ENCODE measurements at places on chromosomes 3 and 15.
A peak's percentile ranks its signal among the peaks of the same experiment; 100 is the strongest.

DNA sequence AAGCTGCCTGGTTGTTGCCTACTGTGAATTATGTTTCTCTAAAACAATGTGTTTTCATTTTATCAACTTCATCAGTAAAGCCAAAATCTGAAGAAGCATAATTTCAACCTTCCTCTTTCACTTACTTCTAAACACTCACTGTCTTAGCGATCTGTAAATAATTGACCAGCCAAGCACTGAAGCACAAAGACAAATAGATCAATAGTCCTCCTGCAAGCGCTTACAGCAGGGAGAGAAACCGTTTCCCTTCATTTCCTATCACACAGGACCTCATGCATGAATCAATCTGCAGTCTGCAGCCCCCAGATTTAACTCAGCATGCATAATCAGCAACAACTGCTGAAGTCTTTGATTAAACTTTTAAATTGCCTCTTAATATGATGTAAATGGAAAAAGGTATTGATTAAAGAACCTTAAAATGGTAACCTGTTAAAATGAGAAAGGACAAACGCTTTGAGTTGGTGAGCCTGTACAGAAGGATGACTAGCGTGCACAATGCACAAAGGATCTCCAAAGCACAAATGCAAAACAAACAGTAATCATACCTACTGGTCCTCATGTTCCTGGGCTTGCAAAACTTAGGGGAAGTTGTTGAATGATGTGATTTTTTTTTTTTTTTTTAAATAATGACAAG, 370.2 kb upstream of the ZNF385D start:
- no peak for DNase-seq

- DNase-seq = no peak
These were observed at the start of gene GPR62 for GRCh38 chr3:51955175-51955892. GPR62 (plus strand) TSS chr3:51955381; CDS start chr3:51955653, 272 bp downstream.

- DNase-seq = no peak
These were observed 49.6 kb downstream of the CHD2 start for GRCh38 chr15:92949604-92950249.

GRCh38 chr3:115330430-115330829, 183.3 kb upstream of the ZBTB20 start:
- DNase-seq = no peak

GRCh38 chr15:90038632-90039095, 37.5 kb downstream of the ZNF710 start:
- no peak for DNase-seq

DNA sequence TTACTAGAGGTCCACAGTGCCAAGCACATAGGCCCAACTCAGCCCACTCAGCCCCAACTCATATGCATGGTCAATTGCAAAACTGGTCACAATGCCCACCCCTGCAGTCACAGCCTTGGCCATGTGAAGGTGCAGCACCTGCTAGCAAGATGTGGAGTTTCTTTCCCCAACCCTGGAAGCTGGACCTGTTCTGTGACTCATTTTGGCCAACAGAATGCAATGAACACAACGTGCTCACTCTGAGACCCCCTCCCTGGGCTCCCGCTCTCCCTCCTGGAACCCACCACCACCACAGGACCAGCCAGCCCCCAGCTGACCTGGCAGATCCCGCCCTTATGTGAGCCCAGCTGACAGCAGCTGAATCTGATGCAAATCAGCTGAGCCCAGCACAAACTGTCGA, 34.4 kb downstream of the ALDH1L1 start:
- DNase-seq = no peak

DNA sequence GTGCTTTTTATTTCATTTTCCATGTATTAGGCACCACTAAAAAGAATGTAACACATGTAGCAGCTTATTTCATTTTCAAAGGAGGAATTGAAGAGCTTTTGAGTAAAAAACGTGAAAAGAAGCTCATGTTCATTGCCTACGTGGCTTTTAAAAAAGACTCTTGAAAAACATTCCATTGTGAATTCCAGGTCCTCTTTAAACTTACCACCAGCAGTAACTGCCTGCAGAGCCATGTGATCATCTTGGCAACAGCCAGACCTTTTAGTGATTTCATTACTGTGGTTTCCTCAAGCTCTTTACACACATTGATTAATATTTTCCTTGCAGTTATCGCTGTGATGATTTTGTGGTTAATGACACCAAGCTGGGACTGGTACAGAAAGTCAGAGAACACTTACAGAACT, 43.8 kb upstream of the FBXL22 start:
- no peak for DNase-seq

DNA sequence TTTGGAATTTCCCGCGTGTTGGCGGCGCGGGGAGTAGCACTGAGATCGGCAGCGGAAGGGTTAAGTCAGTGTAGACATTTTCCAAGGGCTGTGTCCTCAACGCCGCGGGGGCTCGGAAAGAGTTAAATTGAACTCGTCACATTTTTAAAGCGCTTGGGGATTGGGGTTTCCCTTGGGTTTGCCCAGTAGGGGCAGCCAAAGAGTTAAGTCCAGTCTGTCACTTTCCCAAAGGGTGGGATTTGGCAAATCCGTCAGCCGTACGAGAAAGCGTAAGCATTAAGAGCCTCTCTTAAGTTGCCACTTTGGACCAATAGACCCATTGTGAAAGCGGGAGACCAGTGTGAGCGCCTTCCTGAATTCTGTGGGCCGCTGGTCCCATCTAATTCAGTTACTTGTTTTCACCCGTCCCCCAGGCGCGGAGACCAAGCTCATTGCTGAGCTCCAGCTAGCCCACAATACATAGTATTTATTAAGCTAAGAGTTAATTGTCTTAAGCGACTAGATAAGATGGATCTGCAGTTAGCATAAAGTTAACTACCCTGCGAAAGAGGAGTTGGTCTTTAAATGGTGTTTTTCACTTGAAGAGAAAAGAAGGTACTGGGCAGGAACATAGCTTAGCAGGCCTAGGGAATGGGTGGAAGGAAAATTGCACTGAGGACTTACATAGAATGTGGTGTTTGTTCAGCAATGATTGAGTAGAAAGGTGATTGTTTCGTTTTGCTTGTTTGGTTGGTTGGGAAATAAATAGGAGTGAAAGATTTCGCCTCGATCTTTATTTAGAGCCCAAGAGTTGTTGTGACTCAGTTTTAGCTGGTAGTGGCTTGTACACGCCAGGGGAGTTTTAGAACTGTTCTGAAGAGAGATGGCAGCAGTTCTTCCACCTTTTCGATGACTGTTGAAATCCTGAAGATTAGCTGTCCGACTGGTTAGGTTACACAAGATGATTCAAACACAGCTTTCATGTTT, 932 bp downstream of the ARL8B start:
- peak; percentile 25 for DNase-seq

GRCh38 chr3:46406788-46407611, at the start of the genes CCR5AS and CCRL2:
CCR5AS (minus strand) TSS chr3:46407066.
CCRL2 (plus strand) TSS chr3:46407259; CDS start chr3:46408080, 821 bp downstream.
- no peak for DNase-seq

DNA sequence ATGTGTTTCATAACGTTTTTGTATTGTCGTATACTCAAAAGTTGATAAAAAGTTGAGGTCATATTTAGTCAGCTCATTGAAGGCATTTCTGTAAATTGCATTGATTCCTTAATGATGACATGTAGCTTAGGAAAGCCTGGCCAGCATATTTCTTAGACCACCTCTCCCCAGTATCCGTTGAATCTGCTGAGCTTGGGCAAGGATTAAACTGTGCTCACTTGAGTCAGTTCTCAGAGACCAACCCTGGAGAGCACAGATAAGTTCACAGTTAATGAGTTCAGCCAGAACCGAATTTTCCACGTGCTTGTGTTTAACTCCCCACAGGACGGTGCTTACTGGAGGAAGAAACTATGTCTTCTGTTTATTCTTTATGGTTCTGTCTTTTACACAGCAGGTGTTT, 132.7 kb downstream of the SLC25A26 start:
- no peak for DNase-seq

- no peak for DNase-seq
These were observed 3.7 kb upstream of the EFHB start for GRCh38 chr3:19937459-19938294.

DNA sequence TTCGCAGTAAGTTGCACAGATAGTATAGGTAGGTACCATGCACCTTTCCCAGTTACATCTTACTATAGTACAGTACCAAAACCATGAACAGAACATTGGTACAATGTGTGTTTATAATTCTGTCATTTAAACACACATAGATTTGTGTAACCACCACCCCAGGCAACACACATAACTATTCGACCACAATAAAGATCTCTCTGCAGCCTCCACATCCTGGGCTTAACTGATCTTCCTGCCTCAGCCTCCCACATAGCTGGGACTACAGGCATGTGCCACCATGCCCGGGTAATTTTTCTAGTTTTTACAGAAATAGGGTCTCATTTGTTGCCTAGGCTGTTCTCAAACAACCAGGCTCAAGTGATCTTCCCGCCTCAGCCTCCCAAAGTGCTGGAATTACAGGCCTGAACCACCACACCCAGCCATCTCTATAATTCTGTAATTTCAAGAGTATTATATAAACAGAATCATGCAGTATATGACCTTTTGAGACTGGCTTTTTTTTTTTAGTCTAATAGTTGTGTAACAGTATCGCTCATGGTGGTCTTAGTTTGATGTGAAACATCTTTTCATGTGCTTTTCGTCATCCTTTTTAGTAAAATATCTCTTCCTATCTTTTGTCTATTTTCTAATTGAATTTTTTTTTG, 13.3 kb upstream of the TMF1 start:
- DNase-seq = no peak

DNA sequence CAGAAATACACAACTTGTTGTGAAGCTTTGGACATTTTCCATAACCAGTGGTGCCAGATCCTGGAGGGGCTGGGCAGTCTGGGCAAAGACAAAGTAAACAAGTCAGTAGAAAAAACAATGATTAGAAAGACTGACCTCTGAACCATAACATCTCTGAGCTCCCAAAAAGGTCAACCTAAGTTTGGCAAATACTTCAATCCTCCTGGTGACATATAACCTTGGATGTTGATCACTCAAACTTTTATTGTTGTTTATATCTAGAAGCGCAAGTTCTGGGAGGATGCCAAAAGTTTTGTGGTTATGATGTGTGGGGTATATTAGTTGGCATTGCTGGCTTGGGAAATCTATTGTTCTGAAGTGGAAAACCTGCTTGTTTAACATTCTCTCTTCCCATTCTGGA, 257.7 kb downstream of the DIPK2A start:
- no peak for DNase-seq

GRCh38 chr15:64699751-64700388, 75.5 kb downstream of the RBPMS2 start:
- DNase-seq = peak; percentile 78

- DNase-seq = no peak
These were observed 81.2 kb downstream of the SCAPER start for GRCh38 chr15:76823890-76824289.

DNA sequence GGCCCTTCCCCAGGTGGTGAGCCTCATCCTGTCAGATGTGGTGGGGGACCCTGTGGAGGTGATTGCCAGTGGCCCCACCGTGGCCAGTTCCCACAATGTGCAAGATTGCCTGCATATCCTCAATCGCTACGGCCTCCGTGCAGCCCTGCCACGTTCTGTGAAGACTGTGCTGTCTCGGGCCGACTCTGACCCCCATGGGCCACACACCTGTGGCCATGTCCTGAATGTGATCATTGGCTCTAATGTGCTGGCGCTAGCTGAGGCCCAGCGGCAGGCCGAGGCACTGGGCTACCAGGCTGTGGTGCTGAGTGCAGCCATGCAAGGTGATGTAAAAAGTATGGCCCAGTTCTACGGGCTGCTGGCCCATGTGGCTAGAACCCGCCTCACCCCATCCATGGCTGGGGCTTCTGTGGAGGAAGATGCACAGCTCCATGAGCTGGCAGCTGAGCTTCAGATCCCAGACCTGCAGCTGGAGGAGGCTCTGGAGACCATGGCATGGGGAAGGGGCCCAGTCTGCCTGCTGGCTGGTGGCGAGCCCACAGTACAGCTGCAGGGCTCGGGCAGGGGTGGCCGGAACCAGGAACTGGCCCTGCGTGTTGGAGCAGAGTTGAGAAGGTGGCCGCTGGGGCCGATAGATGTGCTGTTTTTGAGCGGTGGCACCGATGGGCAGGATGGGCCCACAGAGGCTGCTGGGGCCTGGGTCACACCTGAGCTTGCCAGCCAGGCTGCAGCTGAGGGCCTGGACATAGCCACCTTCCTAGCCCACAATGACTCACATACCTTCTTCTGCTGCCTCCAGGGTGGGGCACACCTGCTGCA, 4.8 kb downstream of the GLYCTK start:
- DNase-seq = no peak

- no peak for DNase-seq
These were observed 171.0 kb downstream of the TLE3 start for GRCh38 chr15:69926721-69927120.

- DNase-seq = no peak
These were observed 272.5 kb upstream of the ARHGEF26 start for GRCh38 chr3:153848702-153849101.

GRCh38 chr3:3631114-3631513, 168.1 kb upstream of the LRRN1 start:
- no peak for DNase-seq

DNA sequence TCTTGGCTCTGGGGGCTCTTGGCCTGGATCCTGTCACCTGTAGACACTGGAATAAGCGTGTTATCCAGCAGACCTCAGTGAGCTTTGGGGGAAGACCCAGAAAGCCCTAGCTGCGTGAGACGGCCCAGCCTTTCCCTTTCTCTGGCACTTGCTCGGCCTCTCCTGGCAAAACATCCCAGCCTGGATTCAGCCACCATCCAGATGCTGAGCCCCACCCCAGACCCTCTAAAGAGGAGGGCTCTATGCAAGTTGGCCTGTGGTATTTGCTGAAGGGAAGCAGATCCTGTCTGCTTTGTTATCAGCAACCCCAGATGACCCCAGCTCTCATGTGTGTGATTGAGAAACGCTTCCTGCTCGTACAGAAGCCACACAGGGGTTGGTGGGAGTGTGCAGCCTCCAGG, 267.2 kb downstream of the FAM43A start:
- no peak for DNase-seq

DNA sequence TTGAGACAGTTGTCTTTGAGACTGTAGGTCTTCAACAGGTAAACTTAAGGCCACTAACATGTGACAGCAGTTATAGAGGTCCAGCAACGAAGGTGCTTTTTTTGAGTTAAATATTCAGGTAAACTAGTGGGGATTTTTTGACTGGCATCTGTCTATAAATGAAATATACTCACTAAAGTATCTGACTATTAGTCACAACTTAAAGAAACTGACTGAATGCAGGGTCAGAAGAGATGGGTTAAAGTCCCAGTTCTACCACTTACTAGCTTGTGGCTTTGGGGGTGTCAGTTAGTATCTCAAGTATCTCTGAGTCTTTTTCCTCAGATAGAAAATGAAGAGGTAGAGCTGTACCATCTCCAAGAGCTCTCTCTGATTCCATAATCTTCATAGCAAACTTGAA, 18.0 kb downstream of the MIX23 start:
- DNase-seq = no peak

DNA sequence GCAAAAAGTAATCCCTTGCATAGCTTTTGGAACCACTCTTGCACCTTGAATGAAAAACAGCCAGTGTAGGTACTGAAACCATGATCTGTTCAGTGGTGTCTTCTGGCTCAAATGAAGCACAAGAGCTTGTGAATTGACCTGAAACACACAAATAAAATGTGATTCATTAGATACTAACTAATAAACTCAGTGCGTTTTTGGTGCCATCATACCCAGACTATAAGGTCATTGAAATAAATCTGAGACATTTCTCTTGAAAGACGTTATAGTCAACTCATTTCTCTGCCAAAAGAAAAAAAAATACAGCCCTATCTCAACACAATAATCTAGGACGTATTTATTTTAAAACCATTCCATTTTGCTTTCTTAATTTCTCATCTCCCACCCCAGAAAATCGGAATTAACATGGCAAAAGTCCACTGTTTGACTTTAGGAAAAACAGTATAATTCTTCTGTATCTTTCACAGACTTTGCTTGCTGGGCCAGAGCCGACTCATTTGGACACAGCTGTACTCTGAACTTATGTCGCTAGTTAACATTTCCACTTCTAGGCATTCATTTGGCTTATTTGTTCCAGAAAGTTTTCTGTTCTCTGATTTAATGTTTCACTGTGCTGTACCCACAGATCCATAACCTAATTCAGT, 284.9 kb upstream of the TBL1XR1 start:
- no peak for DNase-seq

All from WTC11 (cell line).